Stimulated activated CD4-positive, alpha-beta T cell treated with anti-CD3 and anti-CD28 coated beads, TNF-alpha, amount 100 ng/mL, for 1 hour (primary cell): ENCODE measurements at places on chromosomes 4 and X.

- no peak for DNase-seq
Measured at GRCh38 chr4:6497796-6498195, 25.4 kb upstream of the PPP2R2C start.

GRCh38 chr4:161252520-161253141 lies 911.2 kb downstream of the FSTL5 start:
- DNase-seq: no peak

GRCh38 chr4:1513936-1514483 lies 107.8 kb upstream of the NKX1-1 start:
- no peak for DNase-seq

DNA sequence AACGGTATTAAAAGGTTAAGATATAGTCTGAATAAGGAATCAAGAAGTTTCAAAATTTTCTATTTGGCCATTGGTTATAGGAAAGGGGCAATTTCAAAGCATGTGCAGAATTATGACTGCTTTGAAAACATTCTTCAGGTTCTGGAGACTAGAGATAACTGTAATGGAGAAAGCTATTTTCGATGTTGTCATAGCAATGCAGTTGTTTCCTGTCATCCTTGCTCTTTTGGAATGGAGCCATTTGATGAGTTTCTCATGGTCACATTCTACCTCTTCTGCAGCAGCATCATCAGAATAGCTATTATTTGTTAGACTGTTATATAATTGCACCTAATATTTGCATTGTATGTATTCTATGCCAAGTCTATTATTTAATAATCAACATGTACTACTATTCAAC lies 368.2 kb upstream of the NR3C2 start:
- DNase-seq: no peak

DNA sequence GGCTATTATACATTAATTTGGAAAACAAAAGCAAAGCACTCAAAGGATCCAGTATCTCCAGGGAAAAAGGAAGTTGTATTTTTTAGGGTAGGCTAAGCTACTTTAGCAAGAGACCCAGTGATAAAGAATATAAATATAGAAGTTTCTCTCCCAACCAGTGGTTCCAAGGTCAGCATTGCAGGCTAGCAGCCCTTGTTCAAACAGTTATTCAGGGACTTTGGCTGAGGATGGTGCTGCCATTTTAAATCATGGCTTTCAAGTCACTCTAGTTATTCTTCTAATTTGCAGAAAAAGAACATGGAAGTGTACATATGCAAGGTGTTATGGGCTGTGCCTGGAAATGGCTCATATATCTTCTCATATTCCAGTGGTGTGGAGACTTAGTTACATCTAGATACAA lies 9.3 kb downstream of the SCOC start:
- no peak for DNase-seq

GRCh38 chrX:31147175-31147574 lies 75.3 kb upstream of the FTHL17 start:
- no peak for DNase-seq
